ENCODE measurements at places on chromosomes 6 and 20.

- no peak for DNase-seq
Observed at GRCh38 chr6:2216794-2217383, 28.5 kb downstream of the GMDS start.

GRCh38 chr20:57996465-57996864, 232.0 kb downstream of the ANKRD60 start:
- no peak for DNase-seq

- no peak for DNase-seq
Observed at GRCh38 chr6:109302176-109302575, 80.1 kb downstream of the CD164 start.

- DNase-seq, result peak; percentile 85
Observed at GRCh38 chr6:26022132-26022472, 59.5 kb downstream of the TRIM38 start.

DNA sequence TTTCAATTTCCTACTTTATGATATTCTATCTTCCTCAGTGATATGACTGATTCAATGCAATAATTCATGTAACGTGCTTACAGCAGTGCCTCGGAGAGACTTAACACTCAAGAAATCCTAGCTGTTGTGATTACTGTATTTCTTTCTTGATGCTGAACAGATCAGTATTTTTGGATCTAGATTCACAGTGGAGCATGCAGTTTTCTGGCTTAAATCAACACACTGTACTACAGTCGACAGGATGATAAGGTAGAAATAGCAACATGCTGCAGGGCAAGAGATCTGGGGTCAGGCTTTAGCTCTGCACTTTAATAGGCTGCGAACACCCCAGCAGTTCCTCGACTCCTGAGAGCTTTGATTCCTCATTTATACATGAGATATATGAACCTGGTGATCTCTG, 161.0 kb downstream of the AIG1 start:
- DNase-seq, result no peak

- no peak for DNase-seq
Observed at GRCh38 chr20:5864873-5865587, 85.3 kb downstream of the TRMT6 start.

- no peak for DNase-seq
Observed at GRCh38 chr6:138818496-138819194, 22.8 kb downstream of the ECT2L start.

DNA sequence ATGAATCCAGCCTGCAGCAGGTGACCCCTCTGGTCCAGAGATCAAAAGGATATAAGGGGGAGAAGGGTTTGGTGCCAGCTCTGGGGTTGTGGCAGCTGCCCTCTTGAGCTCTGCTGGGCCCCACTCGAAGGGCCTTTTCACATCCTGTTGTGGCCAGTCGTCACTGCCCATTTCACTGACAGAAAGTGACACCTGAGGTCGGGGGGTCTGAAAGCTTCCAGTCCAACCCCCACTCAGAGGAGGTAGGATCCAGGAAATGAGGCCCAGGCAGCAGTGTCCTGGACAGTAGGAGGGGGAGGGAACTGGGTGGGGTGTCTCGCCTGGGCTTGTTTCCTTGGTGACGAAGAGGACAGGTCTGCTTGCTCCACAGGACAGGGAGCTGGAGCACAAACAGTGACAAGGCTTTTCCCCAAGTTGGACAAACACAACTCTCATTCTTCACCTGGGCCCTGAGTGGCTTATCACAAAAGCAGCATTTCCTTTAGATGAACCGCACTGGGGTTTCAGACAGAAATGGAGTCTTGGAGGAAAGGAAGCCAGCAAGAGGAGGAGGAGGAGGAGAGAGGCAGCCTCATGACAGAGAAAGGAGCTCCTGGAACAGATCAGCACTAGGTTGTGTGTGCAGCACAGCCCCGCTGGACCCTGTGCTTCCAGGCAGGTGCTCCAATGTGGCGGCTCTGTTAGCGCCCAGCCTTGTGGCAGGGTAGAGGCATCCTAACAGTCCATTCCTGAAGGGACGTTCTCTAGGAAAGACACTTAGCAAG, 11.0 kb downstream of the FRS3 start:
- no peak for DNase-seq

GRCh38 chr20:15564981-15565380, 1008.3 kb downstream of the KIF16B start:
- no peak for DNase-seq

GRCh38 chr20:25077610-25078169, 4.3 kb downstream of the VSX1 start:
- peak; percentile 34 for DNase-seq

- no peak for DNase-seq
Observed at GRCh38 chr20:39745380-39745779, 783.2 kb downstream of the DHX35 start.

GRCh38 chr20:60055740-60056139, 97.5 kb downstream of the CDH26 start:
- DNase-seq, result peak; percentile 57

All from globus pallidus (tissue), 1 donor.